CD4-positive, alpha-beta T cell treated with Interleukin-4 for 4 hours (primary cell): ENCODE measurements at places on chromosomes 13 and 19.

DNA sequence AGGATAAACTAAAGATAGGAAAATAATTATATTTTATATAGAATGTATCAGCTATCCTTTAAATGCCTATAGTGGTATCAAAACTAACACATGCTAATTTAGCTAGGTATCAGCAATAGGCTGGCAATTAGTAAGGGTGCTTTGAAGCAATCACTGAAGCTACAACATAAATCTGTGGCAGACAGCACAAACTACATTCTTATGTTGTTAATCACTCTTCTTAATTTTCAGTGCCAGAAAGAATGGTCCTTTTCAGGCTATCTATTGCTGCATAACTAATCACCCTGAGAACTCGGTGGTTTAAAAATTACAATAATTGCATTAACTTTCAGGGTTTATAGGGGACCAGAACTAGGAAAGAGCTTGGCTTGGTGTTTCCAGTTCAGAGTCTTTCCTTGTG lies 963.1 kb downstream of the EFNB2 start:
- DNase-seq = no peak

GRCh38 chr13:98239162-98240076 lies 62.4 kb upstream of the RNF113B start:
- no peak for DNase-seq

- no peak for DNase-seq
Measured at GRCh38 chr13:51771418-51772104, 32.4 kb downstream of the DHRS12 start.

DNA sequence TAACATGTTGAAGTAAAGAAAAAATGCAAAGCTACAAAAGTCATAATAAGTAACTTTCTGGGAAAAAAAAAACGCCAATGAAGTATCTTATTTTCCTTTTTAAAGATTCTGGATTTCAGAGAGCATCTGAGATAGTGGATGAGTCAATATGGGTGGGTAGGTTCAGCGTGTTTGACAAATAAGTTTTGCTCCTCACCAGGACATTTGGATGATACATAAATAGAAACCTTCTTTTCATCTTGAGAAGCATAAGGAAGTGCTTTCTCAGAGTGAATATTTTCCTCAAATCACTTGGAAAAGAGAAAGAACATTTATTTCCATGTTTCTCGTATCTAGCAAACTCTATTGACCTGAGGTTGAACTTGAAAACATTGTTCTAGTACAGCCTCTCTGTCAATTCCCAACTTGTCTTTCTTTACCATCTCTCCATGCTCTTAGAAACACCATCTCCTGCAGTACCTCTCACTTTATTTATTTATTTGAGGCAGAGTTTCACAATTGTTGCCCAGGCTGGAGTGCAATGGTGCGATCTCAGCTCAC lies 463.2 kb downstream of the KLF5 start:
- DNase-seq = no peak

DNA sequence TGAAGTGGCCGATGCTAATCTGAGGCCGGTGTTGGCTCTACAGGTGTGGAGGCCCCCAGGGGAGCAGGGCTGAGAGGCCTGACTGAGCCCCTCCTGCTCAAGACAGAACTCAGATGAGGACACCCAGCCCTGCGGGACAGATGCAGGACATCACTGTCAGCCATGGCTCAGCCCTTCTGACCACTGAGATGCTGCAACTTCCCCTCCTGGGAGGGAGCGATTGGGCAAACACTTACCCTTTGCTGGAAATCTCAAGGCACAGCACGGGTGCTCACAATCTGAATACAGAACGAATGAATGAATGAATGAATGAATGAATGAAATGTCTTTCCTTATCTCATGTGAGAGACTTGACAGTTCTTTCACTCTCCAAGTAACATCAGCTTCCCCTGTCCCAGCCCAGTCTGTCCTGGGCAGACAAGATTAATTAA lies 3.5 kb upstream of the SIGLEC7 start:
- DNase-seq = no peak

- DNase-seq = no peak
Measured at GRCh38 chr13:98468361-98468760, 108.5 kb downstream of the STK24 start.

DNA sequence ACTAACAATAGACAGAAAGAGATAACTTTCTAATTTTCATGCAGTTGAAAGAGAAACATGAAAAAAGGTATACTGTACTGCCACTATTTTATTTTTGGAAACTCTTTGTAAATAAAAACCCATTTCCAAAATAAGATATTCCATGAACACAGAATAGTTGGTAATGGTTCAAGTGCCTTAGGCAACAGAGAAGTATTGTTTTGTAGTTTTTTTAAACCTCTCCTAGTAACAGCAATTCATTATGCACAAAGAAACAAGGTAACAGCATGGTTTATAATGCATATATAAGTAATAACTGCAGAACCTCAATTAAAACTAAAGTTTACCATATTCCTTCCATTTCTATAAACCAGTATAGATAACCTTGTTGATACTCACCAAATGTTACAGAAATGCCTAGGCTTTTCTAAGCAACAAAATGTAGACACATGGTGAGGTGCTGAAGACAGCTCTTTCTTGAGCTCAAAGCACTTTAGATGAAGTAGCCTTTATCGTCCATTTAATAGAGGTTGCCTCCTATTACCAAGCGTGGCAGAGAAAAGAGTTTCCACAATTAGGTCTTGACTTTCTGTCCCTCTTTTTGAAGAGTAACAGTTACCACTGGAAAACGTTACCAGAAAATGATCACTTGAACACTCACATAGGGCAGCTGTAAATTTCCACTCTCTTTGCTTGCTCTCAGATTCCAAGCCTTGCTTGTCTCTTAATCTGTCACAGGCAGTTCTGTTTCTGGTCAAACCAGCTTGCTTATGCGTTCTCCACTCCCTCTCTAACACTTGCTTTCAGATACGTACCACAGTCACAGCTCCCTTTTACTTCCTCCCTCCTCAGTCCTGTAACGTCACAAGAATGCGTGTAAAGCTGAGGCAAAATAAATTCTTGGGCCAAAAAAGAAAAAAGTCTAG lies 42.9 kb downstream of the CAB39L start:
- no peak for DNase-seq
